ENCODE measurements at places on chromosomes 13 and 19.

GRCh38 chr19:2841855-2842574, 740 bp downstream of the ZNF555 start:
- H3K36me3 ChIP-seq: no peaks in the 10 kb centered on the region
- H3K4me3 ChIP-seq: peak overlapping the region; percentile 96
- H3K4me1 ChIP-seq: peaks cover 14% of the 10 kb centered on the region
- H3K27me3 ChIP-seq: no peaks in the 10 kb centered on the region
- DNase-seq: no peak

DNA sequence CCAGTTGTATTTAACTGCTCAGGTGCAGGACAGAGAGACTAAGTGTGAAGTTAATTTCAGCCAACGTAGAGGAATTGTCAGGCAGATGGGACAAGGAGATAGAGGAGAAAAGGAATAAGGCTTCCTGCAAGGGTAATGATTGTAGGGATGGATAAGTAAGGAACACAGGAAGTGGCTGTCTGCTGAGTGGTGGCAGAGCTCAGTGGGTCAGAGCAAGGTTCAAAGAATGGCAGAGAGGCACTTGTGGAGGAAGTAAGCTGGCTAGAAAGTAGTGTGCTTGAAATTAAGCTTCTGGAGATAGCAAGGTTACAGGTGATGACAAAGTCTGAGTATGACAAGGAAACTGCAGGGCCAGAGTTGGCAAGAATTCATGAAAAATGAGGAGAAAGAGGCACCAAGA, 47.9 kb downstream of the USPL1 start:
- no peak for DNase-seq
- no peaks in the 10 kb centered on the region for H3K27me3 ChIP-seq
- no peaks in the 10 kb centered on the region for H3K36me3 ChIP-seq
- no peak overlapping the region for H3K27ac ChIP-seq
- H3K4me1 ChIP-seq: no peaks in the 10 kb centered on the region
- no peak overlapping the region for H3K4me3 ChIP-seq

- H3K4me1 ChIP-seq: no peaks in the 10 kb centered on the region
- no peak for DNase-seq
- no peaks in the 10 kb centered on the region for H3K36me3 ChIP-seq
- no peak overlapping the region for H3K4me3 ChIP-seq
- H3K27me3 ChIP-seq: no peaks in the 10 kb centered on the region
These were observed 29.8 kb downstream of the RAB20 start for GRCh38 chr13:110531671-110532083.

- H3K4me3 ChIP-seq: no peak overlapping the region
- no peaks in the 10 kb centered on the region for H3K36me3 ChIP-seq
- DNase-seq: no peak
- no peaks in the 10 kb centered on the region for H3K27me3 ChIP-seq
- no peaks in the 10 kb centered on the region for H3K4me1 ChIP-seq
These were observed 39.7 kb upstream of the RXFP2 start for GRCh38 chr13:31699650-31700049.

GRCh38 chr19:44866664-44867063, 20.6 kb downstream of the NECTIN2 start:
- H3K27ac ChIP-seq: no peak overlapping the region
- H3K4me1 ChIP-seq: no peaks in the 10 kb centered on the region
- DNase-seq: no peak
- no peak overlapping the region for H3K4me3 ChIP-seq

DNA sequence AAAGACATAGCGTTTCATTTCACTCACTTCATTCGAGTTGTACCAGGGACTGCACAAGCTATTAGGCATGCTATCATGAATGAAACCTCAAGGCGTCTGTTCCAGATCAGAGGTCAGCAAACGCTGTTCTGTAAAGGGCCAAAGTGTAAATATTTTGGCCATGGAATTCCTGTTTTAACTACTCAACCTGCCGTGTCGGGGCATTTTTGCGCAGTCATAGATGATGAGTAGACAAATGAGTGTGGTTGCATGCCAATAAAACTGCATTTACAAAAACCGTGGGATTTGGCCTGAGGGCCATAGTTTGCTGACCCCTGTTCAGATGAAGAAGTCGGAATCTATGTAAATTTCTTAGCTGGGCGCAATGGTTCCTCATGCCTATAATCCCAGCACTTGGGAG, 6.5 kb downstream of the INSR start:
- no peak for DNase-seq
- no peak overlapping the region for H3K4me3 ChIP-seq
- H3K4me1 ChIP-seq: peaks cover 5% of the 10 kb centered on the region
- H3K27ac ChIP-seq: no peak overlapping the region
- no peaks in the 10 kb centered on the region for H3K36me3 ChIP-seq

DNA sequence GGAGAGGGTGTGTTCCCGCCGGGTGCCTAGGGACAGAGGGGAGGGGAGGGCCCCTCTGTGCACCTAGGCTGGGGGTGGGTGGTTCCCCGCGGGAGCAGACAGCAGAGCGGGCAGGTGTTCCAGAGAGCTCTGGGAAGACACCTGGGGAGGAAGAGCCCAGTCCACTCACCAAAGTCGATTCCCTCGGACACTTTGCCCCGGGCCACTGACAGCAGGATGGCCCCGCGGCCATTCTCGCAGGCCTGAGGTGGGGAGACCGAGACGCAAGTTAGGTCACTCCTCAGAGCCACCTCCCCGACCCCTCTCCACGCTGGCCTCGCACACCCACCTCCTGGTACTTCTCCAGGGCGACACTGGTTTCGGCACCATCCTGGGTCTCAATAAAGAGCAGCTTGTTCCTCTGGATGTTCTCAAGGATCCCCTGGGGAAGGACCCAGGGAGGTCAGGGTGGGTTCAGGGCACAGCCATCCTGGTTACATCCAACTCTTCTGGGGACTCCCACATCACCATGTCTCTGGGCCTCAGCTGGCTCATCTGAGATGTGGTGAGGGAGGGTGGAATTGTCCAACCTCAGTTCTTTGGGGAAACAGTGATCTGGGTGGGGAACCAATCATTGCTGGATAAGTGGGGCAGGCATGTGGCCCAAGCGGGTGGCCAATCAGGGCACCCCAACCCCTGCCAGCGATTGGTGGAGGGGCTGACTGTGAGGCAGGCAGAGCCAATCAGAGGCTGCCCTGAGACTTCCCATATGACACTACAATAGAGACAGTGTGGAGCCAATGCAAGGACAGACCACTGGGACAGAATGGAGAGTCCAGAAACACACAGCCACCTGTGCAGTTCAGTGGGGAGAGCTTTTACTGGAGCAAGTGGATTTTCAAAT, 12.6 kb downstream of the KLC3 start:
- H3K27me3 ChIP-seq: no peaks in the 10 kb centered on the region
- H3K4me1 ChIP-seq: no peaks in the 10 kb centered on the region
- no peak overlapping the region for H3K4me3 ChIP-seq
- peaks cover 5% of the 10 kb centered on the region for H3K36me3 ChIP-seq
- no peak for DNase-seq

DNA sequence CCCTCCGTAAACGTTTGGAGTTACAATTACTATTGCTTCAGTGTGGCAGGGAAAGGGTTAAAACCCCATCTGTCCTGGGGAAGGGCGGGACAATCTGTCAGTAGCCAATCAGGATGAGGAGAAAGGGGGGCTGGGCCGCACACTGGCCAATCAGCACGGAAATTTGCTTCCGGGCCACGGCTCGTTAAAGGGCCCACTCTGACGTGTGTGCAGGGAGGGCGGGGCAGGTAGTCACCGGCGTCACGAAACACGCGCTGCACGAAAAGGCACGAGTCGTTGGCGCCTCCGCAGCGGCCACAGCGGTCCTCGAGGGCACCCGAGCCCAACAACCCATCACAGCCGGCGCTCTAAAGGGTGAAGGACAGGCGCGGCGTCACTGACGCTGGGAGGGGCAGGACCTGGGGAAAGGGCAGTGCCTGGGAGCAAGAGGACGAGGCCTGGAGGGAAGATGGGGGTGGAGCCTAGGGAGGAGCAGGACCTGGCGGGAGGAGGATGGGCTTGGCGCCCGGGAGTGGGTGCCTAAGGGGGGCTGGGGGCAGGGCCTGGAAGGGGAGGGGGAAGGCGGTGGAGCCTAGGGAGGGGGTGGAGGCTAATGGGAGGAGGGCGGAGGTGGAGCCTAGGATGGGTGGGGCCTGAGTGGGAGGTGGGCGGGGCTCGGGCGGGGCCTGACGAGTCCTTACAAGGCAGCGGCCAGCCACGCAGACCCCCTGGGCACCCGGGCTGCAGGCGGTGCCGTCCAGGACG, 4.9 kb downstream of the ADAMTSL5 start:
- H3K4me3 ChIP-seq: no peak overlapping the region
- peaks cover 7% of the 10 kb centered on the region for H3K36me3 ChIP-seq
- peaks cover 48% of the 10 kb centered on the region for H3K27me3 ChIP-seq
- peaks cover 27% of the 10 kb centered on the region for H3K4me1 ChIP-seq

- no peaks in the 10 kb centered on the region for H3K4me1 ChIP-seq
- no peaks in the 10 kb centered on the region for H3K27me3 ChIP-seq
- DNase-seq: no peak
- no peaks in the 10 kb centered on the region for H3K36me3 ChIP-seq
- no peak overlapping the region for H3K27ac ChIP-seq
- H3K4me3 ChIP-seq: no peak overlapping the region
These were observed 23.6 kb upstream of the ASPDH start for GRCh38 chr19:50537306-50537685.

DNA sequence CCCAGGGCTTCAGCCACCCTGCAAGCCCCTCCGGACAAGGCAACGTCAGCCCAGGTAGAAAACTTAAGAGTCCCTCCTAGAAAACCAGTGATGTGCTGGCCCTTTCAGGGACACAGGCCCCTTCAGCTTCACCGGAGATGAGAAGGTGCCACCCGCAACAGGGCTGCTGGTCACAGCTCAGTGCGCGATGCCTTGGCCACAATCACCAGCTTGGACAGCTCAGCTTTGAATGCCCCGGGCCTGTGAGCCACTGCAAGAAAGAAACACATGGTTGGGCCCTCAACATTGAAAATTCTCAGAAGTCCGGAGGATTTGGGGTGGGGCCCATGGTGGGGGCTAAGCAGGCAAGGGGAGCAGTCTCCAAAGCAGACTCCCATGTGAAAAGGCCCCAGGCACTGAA, 12.3 kb downstream of the MYDGF start:
- peaks cover 6% of the 10 kb centered on the region for H3K4me1 ChIP-seq
- no peak overlapping the region for H3K4me3 ChIP-seq
- H3K36me3 ChIP-seq: peaks cover 16% of the 10 kb centered on the region
- H3K27me3 ChIP-seq: no peaks in the 10 kb centered on the region

DNA sequence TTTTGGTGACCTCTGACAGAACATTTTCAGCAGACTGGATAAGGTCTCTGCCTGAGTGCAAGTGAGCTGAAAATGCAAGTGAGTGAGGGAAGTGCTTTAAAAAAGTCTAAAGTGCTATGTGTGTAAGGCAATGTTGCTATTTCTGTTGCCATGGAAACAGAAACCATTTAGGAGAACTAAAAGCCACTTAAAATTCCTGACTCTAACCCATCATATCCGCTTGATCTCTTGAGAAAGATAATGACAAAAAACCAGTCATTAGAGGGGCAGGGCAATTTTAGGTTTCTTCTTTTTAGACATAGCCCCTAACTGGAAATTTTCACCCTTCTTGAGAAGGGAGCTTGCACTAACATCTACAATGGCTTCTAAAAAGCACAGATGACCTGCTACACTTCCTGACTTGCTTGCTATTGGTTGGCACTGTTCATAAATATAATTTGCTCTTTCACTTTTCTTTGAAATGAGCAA, at the start of gene CYSLTR2:
TSS of gene CYSLTR2 (plus strand) at position 458 of the 468 bp plus-strand sequence. CDS start 52,889 bp downstream, outside the sequence.
- no peaks in the 10 kb centered on the region for H3K27me3 ChIP-seq
- no peak for DNase-seq
- H3K4me3 ChIP-seq: peak within 1 kb of the TSS; percentile 4
- H3K27ac ChIP-seq: peak within 1 kb of the TSS; percentile 52
- H3K4me1 ChIP-seq: peaks cover 13% of the 10 kb centered on the region

- H3K36me3 ChIP-seq: peaks cover 17% of the 10 kb centered on the region
- H3K27me3 ChIP-seq: no peaks in the 10 kb centered on the region
- DNase-seq: no peak
These were observed 10.1 kb downstream of the ZNF234 start for GRCh38 chr19:44151491-44151890.

DNA sequence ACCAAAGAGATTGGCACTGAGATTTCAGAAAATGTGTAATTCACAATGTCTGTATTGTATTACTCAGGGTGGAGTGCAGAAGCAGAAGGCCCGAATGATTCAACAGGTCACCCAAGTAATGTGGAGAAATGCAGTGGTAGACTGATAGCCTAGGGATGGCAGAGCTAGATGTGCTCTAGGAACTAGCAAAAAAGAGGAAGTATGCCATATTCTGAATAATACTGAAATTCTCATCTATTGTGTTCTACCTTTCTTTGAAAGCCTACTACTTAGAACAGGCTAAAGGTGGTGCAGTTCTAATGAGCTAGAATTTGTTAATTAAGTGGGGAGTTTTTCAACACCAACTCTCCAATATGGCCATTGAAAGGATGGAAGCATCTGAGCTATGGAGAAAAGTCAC, 1449.8 kb upstream of the MIR17HG start:
- no peak overlapping the region for H3K4me3 ChIP-seq
- no peak for DNase-seq
- no peaks in the 10 kb centered on the region for H3K4me1 ChIP-seq
- no peak overlapping the region for H3K27ac ChIP-seq

GRCh38 chr19:34336781-34337271, 28.2 kb upstream of the GPI start:
- peak overlapping the region; percentile 50 for H3K27ac ChIP-seq
- H3K36me3 ChIP-seq: peaks cover 14% of the 10 kb centered on the region
- no peaks in the 10 kb centered on the region for H3K4me1 ChIP-seq
- H3K4me3 ChIP-seq: no peak overlapping the region
- DNase-seq: peak; percentile 48
- H3K27me3 ChIP-seq: no peaks in the 10 kb centered on the region

DNA sequence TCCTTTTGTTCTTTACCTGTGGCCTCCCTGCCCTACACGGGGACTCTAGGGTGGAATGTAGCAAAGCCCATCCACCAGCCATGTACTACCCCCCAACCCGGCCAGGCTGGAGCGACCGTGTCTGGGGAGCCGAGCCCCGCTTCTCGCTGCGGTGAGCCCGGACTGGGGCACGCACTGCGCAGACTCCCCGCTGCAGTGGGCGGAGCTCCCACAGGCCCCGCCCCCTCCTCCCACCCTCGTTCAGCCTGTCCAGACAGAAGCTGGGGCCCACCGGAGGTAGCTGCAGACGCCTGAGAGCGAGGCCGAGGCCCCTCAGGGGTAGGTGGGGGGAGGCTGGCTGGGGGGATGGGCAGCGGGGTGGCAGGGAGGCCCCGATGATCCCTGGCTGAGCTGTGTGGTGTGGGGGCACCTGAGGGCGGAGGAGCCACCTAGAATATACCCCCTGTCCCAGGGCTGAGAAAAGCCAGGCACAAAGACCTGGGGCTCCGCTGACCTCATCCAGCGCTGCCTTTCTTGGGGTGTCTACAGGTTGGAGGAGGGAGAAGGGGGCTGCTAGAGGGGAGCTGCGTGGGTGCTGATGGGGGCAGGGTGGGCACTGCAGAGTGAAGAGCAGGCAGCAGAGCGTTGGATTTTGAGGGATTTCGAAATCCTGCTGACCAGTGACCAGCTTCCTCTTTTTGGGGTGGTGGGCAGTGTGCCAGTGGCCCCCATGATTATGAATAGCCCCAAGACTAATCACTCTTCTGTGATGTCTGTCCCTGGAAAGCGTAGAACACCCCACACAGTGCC, 17.3 kb downstream of the PLD3 start:
- H3K27ac ChIP-seq: peak overlapping the region; percentile 69
- H3K36me3 ChIP-seq: no peaks in the 10 kb centered on the region
- no peaks in the 10 kb centered on the region for H3K27me3 ChIP-seq
- peak overlapping the region; percentile 37 for H3K4me3 ChIP-seq
- peak; percentile 44 for DNase-seq
